ENCODE measurements at places on chromosomes 5 and 9.

- peaks cover 15% of the 10 kb centered on the region for H3K27me3 ChIP-seq
- DNase-seq = no peak
- peaks cover 3% of the 10 kb centered on the region for H3K4me1 ChIP-seq
- no peaks in the 10 kb centered on the region for H3K36me3 ChIP-seq
- no peak overlapping the region for H3K27ac ChIP-seq
These were observed 41.6 kb upstream of the SLC12A7 start for GRCh38 chr5:1153428-1153827.

DNA sequence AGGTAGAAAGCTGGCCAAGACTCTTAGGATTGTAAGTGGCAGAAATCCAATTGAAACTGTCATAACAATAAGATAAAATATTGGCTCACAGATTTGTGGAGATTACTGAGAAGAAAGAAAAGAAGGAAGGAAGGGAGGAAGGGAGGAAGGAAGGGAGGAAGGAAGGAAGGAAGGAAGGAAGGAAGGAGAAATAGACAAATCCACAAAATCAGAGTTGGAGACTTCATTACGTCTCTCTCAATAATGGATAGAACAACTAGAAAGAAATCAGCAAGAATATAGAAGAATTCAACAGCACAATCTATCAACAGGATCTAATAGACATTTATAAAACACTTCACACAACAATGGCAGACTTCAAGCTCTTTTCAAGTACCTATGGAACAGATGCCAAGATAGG, 17.9 kb upstream of the PAM start:
- no peaks in the 10 kb centered on the region for H3K27me3 ChIP-seq
- no peaks in the 10 kb centered on the region for H3K4me1 ChIP-seq
- no peak overlapping the region for H3K4me3 ChIP-seq

DNA sequence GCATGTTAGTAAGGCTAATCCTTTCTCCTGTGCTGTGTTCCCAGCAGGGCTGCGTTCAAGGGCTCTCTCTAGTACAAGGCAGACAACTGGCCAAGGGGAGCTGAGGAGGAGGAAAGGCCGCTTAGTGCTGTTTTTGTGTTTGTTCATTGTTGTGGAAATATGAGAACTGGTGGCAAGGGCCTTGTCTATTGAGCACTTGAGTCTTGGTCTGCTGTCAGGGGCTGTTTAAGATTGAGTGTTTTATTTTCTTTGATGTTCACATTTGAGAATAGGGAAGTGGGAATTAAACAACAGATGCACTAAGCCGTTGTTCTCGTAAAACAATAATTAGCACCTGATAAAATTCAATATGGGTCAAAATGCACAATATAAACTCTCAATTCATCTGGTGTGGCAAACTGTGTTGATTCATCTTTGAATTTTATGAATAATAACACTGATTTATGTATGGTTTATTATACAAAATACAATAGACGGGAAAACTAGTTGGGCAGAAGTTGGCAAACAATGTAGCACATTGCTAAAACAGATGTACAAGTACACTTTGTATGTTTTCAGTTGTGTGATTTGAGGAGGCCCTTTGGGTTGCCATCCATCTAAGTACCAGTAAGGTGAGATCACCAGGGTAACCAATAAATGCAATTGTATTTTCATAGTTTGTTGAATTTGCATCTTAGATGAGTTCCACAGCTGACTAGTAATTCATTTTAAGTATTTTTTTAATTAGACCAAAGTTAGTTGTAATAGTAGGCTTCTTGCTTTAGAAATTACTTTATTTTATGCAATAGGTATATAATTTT, 97.6 kb upstream of the GRHPR start:
- H3K36me3 ChIP-seq = no peaks in the 10 kb centered on the region
- no peak overlapping the region for H3K27ac ChIP-seq
- no peak overlapping the region for H3K4me3 ChIP-seq
- no peak for DNase-seq

DNA sequence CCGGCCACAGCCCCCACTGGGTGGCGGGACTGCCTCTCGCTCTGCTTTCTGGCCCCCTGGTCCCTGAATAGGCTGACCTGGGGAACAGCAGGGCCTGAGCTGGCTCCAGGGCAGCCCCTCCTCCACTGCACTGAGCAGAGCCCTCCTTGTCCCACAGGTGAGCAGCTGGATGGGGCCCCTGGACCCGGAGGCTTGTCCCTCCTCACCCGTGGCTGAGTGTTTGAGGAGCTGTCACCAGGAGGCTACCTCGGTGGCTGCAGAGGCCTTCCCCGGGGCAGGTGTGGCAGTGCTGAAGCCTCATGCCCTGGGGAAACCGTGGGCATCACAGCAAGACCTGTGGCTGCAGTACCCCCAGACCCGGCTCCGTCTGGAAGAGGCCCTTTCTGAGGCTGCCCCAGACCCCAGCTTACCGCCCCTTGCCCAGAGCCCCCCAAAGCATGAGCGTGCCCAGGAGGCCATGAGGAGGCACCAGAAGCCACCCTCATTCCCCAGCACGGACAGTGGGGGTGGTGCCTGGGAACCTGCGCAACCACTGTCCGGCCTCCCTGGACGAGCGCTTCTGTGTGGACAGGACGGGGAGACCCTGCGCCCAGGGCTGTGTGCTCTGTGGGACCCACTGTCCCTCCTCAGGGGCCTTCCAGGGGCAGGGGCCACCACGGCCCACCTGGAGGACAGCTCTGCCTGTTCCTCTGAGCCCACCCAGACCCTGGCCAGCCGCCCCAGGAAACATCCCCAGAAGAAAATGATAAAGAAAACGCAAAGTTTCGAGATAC, 28.5 kb upstream of the LRRC14B start:
- peaks cover 2% of the 10 kb centered on the region for H3K36me3 ChIP-seq
- no peak overlapping the region for H3K4me3 ChIP-seq
- no peaks in the 10 kb centered on the region for H3K4me1 ChIP-seq
- no peak overlapping the region for H3K27ac ChIP-seq
- H3K27me3 ChIP-seq = no peaks in the 10 kb centered on the region
- no peak for DNase-seq

GRCh38 chr9:122777935-122778627, 10.7 kb upstream of the OR5C1 start:
- no peak overlapping the region for H3K4me3 ChIP-seq
- no peaks in the 10 kb centered on the region for H3K27me3 ChIP-seq
- no peaks in the 10 kb centered on the region for H3K36me3 ChIP-seq
- H3K4me1 ChIP-seq = no peaks in the 10 kb centered on the region

DNA sequence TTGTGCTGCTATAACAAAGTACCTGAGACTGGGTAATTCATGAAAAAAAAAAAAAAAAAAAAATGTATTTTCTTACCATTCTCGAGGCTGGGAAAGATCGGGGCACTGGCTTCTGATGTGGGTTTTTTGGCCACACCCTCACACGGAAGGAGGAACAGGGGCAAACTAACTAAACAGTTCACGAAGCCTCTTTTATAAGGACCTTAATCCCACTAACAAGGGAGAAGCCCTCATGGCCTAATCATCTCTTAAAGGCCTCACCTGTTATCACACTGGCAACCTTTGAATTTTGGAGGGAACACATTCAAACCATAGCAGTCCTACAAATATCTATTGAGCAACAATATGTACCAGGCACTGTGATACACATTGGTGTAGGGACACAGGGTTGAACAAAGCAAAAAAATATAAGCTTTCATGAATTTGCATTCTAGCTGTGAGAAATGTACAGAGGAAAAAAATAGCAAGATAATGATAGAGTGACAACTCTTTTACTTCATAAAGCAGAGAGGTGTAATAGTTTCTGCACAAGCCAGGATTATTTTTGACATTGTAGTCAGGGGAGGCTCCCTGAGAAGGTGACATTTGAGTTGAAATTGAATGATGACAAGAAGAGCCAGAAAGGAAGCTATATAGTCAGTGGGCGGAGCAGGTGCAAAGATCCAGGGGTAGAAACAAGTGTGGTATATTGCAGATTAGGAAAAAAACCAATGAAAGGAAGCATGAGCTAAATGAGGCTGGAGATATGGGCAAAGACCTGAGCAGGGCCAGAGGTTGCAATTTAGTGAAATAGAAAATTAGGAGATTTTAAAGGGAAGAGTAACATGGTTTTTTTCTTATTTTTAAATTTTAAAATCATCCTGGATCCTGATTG, 68.1 kb upstream of the GRAMD2B start:
- no peak overlapping the region for H3K27ac ChIP-seq
- H3K27me3 ChIP-seq = no peaks in the 10 kb centered on the region
- no peaks in the 10 kb centered on the region for H3K4me1 ChIP-seq
- H3K4me3 ChIP-seq = no peak overlapping the region
- DNase-seq = no peak
- H3K36me3 ChIP-seq = no peaks in the 10 kb centered on the region

GRCh38 chr5:163261647-163262269, 175.6 kb upstream of the CCNG1 start:
- H3K27me3 ChIP-seq = no peaks in the 10 kb centered on the region
- H3K4me1 ChIP-seq = no peaks in the 10 kb centered on the region
- H3K36me3 ChIP-seq = no peaks in the 10 kb centered on the region
- H3K27ac ChIP-seq = no peak overlapping the region

- no peak overlapping the region for H3K27ac ChIP-seq
- H3K36me3 ChIP-seq = no peaks in the 10 kb centered on the region
- H3K4me3 ChIP-seq = no peak overlapping the region
These were observed 45.7 kb downstream of the SNX18 start for GRCh38 chr5:54563083-54563761.

GRCh38 chr5:8058616-8059190, 189.8 kb downstream of the MTRR start:
- H3K36me3 ChIP-seq = no peaks in the 10 kb centered on the region
- H3K27ac ChIP-seq = no peak overlapping the region
- H3K4me1 ChIP-seq = peaks cover 12% of the 10 kb centered on the region
- H3K27me3 ChIP-seq = no peaks in the 10 kb centered on the region
- no peak overlapping the region for H3K4me3 ChIP-seq
- no peak for DNase-seq

All from H1 (cell line).